ENCODE measurements at places on chromosomes 16 and 17. TPM values are rescaled to one million over a fixed set of nuclear protein-coding genes. Genes with fewer than 3 reads are reported as not detected.

- H3K27me3 ChIP-seq = no peaks in the 10 kb centered on the region
- H3K27ac ChIP-seq = peak overlapping the region; percentile 50
- H3K36me3 ChIP-seq = no peaks in the 10 kb centered on the region
- peaks cover 34% of the 10 kb centered on the region for H3K4me1 ChIP-seq
- no peak overlapping the region for H3K4me3 ChIP-seq
Measured at GRCh38 chr17:42431758-42432161, 8.7 kb upstream of the CAVIN1 start.

- H3K27me3 ChIP-seq = peaks cover 7% of the 10 kb centered on the region
- H3K4me1 ChIP-seq = no peaks in the 10 kb centered on the region
Measured at GRCh38 chr17:33766721-33767120, 473.6 kb upstream of the ASIC2 start.

GRCh38 chr17:49382556-49382955 lies 20.5 kb upstream of the ZNF652 start:
- no peak overlapping the region for H3K27ac ChIP-seq
- no peaks in the 10 kb centered on the region for H3K36me3 ChIP-seq
- no peaks in the 10 kb centered on the region for H3K27me3 ChIP-seq
- no peaks in the 10 kb centered on the region for H3K4me1 ChIP-seq

DNA sequence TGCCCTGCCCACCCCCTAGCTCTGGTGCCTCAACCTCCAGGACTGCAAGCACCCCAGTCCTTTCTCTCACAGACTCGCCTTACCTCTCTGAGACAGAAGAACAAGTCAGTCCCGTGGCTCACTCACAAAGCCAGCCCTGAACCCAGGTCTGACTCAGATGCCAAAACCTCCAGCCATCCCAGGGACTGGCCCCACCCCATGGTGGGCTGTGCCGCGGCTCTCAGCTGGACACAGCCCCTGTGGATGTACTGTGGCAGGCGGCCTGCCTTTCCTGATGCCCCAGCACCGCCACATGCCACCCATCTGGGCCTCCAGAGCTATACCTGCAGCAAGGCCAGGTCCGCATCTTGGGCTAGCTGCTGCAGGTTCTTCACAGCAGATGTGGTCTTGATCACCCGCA lies 19.8 kb downstream of the MPG start:
- DNase-seq = no peak
- no peaks in the 10 kb centered on the region for H3K36me3 ChIP-seq
- no peak overlapping the region for H3K27ac ChIP-seq
- no peaks in the 10 kb centered on the region for H3K4me1 ChIP-seq
- no peaks in the 10 kb centered on the region for H3K27me3 ChIP-seq

DNA sequence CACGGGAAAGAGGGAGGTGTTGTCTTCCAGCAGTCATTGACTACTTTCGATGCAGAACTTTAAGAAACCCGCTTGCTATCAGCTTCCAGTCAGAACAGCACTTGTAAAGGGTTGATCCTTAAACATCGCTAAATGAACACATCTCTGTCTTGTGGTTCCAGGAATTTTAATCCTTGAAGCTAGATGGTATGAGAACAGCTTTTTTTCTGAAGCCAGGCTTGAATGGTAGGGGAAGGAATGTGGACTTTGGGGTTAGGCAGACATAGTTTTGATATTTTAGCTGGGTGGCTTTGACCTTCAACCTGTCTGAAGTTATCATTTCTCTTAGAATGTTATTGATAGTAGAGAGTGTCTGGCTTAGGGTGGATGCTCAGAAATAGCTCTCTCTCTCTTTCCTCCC lies 81.1 kb downstream of the RGS9 start:
- no peak overlapping the region for H3K4me3 ChIP-seq
- no peaks in the 10 kb centered on the region for H3K36me3 ChIP-seq
- no peak overlapping the region for H3K27ac ChIP-seq
- peaks cover 8% of the 10 kb centered on the region for H3K4me1 ChIP-seq
- DNase-seq = no peak

The KRT33B gene
- not detected for total RNA-seq

The NUP93 gene
- 74.7 TPM for total RNA-seq
